CD4-positive, alpha-beta T cell treated with Interleukin-12 subunit alpha and Interleukin-12 subunit beta, for 1 hour (primary cell): ENCODE measurements at places on chromosomes 7 and 10.

GRCh38 chr10:27815261-27815660 is 69.6 kb upstream of the MKX start:
- no peak for DNase-seq

GRCh38 chr7:55939514-55940123 is 12.1 kb upstream of the MRPS17 start:
- DNase-seq: no peak

DNA sequence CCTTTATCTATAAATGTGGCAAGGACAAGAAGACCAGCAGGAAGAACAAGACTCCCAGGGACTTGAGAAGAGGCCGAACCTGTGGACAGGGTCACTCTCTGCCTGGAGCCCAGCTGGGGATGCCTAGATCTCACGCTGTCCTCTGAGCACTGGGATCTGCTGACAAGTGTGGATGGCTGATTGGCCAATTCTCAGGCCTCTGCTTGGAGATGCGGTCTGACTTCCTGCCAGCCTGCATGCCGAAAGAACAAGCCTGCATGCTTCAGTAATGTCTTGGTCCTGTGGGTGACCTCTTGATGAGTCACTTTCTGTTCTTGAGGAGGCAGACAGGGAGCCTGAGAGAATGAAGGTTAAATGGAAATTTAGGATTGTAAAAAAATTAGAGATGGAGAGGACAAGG is 84.7 kb downstream of the TMEM178B start:
- no peak for DNase-seq

DNA sequence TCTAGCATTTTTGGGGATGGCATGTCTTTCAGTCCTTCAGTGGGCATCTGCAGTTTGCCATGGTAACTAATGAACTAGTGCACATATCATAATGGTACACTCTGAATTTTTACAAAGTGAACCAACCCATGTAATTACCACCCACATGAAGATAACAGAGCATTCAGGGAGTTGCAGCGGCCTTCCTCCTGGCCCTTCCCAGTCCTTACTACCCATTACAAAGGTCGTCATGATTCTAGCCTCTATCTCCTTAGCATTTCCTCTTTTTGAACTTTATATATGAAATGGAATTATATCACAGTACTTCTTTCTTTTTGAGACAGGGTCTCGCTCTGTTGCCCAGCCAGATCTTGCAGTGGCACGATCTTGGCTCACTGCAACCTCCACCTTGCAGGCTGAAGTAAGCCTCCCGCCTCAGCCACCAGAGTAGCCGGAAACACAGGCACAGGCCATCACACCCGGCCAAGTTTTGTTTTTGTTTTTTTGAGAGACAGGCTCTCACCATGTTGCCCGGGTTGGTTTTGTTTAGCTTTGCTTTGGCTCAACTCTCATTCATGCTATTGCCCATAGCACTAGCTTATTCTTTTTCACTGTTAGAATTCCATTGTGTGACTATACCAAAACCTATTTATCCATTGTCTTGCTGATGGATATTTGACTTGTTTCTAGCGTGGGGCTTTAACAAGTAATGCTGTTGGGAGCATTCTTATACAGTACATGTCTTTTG is 79.2 kb downstream of the APBB1IP start:
- no peak for DNase-seq

DNA sequence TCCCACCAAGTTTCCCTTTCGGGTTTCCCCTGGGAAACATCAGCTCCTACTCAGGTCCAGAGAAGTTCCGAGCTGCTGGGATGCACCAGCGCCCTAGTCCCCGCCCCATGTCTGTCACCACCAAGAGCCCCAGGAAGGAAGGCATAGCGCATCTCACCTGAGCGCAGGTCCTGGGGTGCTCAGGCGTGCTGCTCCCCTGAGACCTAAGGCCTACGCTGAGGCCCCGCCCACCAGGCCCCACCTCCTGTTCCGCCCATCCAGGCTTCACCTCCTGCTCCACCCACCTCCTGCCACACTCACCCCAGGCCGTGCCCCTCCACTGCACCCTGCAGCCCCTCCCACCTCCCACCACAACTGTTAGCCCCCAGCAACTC is 1.2 kb upstream of the TFR2 start:
- DNase-seq: peak; percentile 33

DNA sequence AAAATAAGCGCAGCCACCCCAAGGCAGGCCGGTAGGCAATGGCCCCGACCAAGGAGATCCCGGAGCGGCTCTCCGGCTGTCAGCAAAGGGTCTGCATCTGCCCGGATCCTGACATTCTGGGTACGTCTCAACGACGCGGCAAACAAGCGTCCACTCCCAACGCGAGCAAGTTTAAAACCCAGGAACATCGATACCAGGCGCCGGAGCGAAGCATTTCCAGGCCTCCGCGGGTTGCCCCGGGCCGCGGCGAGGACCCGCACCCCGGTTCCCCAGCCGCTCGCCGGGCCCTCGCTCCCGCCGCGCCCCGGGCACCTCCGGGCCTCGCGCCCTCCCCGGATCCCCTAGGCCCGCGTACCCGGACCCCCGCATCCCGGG is 453 bp downstream of the URGCP start:
- DNase-seq: peak; percentile 22

DNA sequence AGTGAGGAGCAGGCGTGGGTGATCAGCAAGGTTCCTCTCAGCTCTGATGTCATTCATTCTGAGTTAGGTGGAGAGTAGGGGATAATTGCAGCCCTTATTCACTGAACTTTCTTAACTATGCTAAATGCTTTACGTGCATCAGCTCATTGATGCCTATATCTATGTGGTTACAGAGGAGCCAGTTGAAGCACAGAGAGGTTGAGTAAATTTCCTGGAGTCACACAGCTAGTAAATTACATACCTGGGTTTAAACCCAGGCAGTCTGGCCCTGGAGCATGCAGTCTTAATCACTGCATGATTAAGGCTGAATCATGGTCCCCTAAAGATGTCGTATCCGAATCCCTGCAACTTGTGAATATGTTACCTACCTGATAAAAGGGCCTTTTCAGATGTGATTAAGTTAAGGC is 99.6 kb downstream of the GRK5 start:
- no peak for DNase-seq

DNA sequence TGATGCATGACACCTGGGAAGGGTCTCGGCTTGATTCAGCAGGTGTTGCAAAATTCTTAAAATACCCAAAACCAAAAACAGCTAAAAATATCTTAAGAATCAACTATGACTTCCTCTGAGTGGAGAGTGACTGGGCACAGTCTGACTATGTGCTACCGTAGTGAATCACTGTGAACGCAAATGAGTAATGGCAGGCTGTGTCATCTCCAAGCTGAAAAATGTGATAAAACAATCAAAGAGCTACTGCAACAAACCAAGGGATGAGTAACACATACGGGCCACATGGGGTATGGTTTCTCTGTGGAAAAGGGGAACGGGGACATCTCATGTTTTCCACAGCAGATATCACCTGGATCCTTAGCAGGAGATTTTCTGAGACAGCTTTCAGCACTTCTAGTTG is 127.5 kb downstream of the ABCA13 start:
- DNase-seq: no peak

DNA sequence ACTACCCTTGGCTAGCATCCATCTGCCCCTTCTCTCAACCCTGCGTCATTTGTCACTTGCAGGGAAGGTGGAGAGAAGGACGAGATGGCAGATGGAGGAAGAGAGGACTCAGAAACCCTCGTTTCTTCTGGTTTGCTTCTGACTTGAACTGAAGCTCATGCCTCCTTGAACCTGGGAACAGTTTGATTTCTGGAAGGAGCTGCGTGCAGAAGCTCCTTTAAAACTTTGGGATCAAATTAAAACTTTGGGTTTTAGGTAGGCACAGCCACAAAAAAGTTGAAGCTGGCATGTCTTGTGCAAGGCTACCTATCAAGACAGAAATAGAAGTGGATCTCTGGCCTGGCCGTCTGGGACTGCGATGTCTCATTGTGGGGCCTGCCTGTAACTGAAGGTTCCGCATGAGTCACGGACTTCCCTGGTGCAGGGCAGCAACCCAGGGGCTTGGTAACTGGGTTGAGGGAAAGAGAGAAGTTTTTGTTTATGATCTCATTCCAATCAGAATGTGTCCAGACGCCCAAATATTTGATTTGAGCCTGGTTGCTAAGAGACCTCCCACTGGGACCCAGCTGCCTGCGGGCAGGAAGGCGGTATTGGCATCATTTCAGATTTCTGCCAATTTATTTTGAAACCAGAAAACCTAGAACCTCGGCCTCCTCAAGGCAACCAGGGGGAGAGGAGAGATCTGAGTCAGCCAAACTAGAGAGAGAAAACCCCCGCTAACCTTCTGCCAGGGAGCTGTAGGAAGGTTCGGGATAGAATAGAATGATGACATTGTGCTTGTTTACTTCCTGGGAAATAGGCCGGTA is 15.8 kb upstream of the CAMK1D start:
- DNase-seq: peak; percentile 40

DNA sequence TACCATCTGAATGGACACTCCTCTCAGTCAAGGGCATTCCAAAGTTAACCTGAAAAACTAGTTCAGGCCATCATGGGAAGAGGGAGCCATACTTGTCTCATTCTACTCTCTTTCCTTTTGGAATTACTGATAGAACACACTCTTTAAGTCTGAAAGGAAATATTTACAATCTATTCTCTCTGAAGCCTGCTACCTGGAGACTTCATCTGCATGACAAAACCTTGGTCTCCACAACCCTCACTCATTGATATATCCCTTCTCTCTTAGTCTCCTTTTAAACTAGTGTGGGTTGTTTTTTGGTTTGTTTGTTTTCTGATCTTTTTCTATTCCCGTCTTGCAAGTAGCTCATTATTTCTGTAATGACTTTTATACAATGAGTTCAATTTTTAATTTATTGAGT is 169.5 kb downstream of the C1GALT1 start:
- DNase-seq: no peak

- peak; percentile 51 for DNase-seq
These were observed 509 bp downstream of the AHR start for GRCh38 chr7:17298840-17299482.

GRCh38 chr10:51698473-51699063 is 827 bp downstream of the CSTF2T start:
- DNase-seq: no peak

GRCh38 chr7:28469562-28469961 is 57.2 kb downstream of the CREB5 start:
- no peak for DNase-seq

- DNase-seq: no peak
These were observed 70.1 kb downstream of the HACD1 start for GRCh38 chr10:17547060-17547459.

DNA sequence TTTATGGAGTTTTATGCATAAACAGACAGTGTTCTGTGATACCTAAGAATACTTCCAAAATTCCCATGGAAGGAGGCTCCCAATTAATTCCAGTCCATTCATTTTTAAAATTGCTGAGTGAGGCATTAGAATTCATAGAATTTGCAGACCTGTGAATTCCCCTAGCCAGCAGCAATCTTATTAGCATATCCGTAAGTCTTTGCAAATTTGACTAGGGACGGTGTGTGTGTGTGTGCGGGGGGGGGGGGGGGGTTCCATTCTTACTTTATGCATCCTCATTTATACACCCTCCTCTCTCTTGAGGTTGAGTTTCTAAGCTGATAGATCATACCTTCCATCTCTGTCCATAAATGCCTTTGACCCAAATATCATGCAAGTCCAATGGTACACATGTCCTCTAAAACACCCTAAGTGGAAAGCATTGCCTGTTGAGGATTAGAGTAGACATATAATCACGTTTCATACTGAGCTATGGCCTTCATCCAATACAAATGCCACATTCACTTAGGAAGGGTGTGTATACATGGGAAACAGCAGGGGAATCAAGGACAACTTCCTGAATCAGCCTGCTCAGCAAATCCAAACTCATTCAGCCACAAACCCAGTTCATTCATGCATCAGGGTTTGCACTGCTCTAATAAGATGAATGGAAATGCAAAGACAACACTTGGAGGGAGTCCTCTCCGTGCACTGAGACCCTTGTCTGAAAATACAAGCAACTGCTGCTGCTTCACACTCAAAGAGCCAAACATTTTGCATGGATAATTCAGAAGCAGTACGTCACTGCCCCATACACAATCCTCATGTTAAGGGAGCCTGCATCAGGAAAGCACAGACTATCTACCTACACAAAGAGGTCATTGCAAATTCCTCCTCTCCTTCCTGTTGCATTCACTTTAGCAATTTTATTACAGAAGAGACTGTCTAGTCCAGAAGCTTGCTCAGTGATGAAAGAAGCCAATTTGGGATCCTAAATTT is 350.8 kb downstream of the KCNMA1 start:
- DNase-seq: no peak

DNA sequence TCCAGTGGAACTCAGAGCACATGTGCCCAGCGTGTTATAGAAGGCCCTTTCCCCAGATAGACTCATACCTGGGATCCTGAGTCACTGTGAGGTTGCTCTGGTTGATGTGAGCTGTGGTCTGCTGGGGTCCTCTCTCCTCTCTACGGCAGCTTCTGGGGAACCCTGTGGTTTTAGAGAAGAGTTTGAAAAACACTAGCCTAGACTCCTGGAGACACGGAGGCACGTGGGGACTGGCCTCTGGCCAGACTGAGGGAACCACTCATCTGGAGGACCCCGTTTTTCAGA is 10.3 kb downstream of the ZNF775 start:
- no peak for DNase-seq

- peak; percentile 55 for DNase-seq
These were observed 11.2 kb upstream of the GSTK1 start for GRCh38 chr7:143252006-143252405.

DNA sequence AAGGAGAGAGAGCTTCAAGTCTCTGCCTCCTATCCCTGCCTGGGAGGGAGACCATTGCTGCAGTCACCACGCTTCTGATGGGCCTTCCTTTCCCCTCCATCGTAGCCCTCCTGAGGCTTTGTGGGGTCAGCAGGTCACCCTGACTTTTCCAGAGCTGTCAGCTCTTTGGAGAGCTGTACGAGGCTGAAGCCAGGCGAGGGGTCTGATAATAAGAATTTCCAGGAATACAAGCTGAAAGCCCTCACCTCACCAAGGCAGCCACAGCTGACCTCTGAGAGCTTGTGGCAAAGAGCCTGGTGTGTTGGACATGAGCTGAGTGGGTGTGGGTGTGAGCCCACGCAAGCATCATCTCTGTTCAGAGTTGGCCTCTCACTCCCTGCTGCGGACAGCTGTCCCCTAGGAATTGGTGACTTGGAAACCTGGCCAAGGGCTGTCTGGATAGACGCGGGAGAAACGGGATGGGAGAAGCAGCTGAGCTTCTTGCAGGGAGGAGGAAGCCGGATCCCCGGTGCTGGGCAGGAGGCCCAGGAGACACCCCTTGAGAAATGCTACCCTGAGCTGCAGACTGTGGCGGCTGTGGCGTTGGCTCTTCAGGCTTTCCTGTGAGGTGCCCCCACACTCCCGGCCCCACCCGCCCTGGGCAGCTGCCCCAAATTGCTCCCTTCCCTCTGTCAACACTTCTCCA is 122.1 kb upstream of the BTBD16 start:
- no peak for DNase-seq

DNA sequence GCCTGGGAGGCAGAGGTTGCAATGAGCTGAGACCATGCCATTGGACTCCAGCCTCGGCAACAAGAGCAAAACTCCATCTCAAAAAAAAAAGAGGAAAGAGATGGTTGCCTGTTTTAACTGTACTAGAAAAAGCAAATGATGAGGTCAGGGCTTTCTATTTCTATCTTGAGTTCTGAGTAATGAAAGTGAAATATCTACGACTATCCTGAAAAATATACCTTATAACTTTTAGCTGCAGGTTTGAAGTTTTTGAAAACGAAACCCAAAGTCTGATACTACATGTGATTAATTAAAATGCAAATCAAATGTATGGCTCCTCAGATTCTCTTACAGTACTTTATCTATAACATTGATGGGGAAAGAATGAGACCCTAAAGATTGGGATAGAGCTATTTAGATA is 636.2 kb upstream of the LRRN3 start:
- DNase-seq: no peak

- DNase-seq: no peak
These were observed 34.3 kb downstream of the CDCA7L start for GRCh38 chr7:21911341-21911875.

GRCh38 chr10:60463746-60464145 is 74.1 kb upstream of the ANK3 start:
- no peak for DNase-seq
